ENCODE measurements at places on chromosomes 3 and 15. TPM values are rescaled to one million over a fixed set of nuclear protein-coding genes. Genes with fewer than 3 reads are reported as not detected.

NRROS gene
- not detected for total RNA-seq

CRTAP gene
- 297 TPM for total RNA-seq

GPR62 gene
- total RNA-seq, result not detected

ANKRD34C gene
- total RNA-seq, result not detected

FOXB1 gene
- total RNA-seq, result not detected

SLC6A1 gene
- total RNA-seq, result not detected

Data from A549 treated with AZD2906 at 1 μM for 4 hours (cell line).